CD4-positive, alpha-beta T cell treated with Interleukin-6 at 100 ng/mL for 8 hours (primary cell): ENCODE measurements at places on chromosomes 4 and X.

- no peak for DNase-seq
Observed at GRCh38 chr4:22522706-22523501, 7.0 kb upstream of the ADGRA3 start.

DNA sequence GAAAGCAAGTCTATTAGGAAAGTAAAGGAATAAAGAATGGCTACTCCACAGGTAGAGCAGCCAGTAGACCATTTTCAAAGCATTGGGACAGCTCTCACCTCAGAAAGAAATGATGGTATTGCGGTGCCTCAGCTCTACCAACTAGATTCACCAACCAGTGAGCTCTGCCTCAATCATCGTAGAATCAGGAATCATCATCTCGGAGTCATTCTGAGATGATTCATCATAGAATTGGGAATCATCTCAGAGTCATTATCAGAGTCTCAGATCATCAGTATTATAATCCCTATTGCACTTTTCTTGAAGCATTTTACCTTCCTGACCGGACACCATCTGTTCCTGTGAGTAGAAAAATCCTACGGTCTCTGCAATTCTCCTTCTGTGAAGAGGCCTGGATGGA is 17.5 kb upstream of the SAT1 start:
- DNase-seq = no peak

GRCh38 chr4:144894573-144894972 is 203.4 kb downstream of the ANAPC10 start:
- no peak for DNase-seq

DNA sequence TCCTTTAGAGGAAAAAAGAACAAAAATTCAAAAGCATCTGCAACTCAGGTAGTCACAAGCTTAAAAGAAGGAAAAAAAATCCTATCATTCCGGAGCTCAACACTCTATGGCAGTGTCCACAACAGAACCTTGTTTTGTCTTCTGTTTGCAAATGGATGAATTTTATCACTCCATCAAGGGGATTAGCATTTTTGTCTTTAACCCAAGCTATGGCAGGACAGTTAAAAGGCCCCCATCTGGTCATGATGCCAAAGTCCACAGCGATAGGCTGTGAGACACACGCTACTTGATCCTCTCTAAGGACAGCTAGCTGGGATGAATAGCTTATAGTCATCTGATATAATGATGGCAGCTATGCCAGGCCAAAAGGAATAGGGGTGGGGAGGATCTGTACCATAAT is 16.6 kb downstream of the AMER1 start:
- DNase-seq = no peak

DNA sequence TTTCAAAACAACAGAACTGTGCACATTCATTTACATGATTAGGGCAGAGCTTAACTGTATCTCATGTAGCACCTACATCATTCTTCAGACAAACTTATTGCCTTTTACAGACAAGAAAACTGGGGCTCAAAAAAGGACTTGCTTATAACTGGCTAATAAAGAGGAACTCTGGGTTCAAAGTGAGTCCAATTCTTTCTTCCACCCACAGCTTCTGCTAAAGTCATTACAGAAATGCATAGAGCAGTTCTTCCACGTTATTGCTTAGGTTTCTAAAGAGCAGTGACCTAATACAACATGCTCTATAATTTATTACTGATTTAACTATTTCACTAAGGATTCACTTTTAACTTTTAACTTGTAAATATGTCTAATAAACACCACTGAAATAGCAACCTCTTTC is 60.6 kb downstream of the ELOVL6 start:
- DNase-seq = no peak

- no peak for DNase-seq
Observed at GRCh38 chr4:186712690-186713089, 11.0 kb downstream of the FAT1 start.

DNA sequence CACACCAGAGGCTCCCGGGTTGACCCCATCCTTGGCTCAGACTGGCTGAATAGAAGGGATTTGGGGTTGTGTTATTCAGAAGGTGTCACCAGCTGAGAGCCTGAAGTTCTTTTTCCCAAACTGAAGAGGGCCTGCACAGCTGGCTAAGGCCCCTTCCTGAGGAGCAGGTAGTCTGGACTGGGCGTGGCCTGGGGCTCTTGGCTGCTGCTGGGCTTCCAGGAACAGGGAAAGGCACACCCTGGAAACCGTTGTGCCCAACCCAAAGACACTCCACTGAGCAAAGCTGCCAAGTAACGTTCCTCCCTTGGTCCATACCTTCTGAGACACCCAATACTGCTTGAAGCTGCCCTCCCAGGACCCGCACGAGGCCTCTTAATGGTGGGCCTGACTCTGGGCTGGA is 8.3 kb upstream of the CXCR3 start:
- no peak for DNase-seq

DNA sequence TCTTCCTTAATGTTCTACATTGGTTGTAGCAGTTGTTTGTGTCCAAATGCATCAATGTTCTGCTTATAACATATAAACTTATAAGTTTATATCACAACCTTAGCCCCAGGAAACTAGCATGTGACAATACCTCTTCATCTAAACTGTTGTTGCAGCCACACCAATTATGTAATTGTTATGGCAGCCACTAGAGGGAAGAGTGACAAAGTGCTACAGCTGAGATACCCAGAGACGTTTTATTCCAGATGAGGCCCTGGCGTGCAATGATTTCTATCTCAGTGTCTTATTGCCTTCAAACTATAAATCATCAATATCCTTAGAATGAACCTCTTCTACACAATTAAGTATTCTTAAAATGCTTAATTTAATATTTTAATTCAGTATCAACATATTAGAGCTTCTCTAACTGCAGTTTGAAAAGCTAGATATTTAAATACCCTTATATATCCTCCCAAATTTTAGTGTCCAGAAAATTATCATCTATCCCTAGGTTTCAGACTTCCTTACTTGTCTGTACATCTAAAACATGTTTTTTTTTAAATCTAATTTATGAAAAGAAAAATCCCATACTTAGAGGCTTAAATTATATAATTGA is 171.6 kb downstream of the PCDH10 start:
- DNase-seq = no peak

- DNase-seq = no peak
Observed at GRCh38 chr4:41693629-41694028, 54.9 kb downstream of the PHOX2B start.

GRCh38 chr4:77188498-77189220 is 31.7 kb downstream of the CCNG2 start:
- no peak for DNase-seq

DNA sequence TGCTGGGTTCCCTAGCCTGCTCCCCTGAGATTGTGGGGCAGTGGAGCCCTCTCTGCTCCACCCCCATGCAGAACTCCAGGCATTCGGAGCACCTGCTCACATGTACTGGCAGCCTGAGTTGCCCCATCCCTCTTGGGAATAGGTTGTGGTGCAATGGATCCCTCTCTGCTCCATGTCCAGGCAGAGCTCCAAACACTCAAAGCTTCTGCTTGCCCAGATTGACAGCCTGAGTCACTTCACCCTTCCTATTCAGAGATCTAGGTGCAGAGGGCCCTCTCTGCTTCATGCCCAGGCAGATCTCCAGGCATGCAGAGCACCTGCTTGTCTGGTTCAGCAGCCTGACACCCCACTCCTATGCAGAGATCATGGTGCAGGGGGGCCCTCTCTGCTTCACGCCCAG is 18.6 kb upstream of the TEX13B start:
- no peak for DNase-seq

GRCh38 chr4:112842513-112842912 is 205.6 kb downstream of the LARP7 start:
- no peak for DNase-seq

DNA sequence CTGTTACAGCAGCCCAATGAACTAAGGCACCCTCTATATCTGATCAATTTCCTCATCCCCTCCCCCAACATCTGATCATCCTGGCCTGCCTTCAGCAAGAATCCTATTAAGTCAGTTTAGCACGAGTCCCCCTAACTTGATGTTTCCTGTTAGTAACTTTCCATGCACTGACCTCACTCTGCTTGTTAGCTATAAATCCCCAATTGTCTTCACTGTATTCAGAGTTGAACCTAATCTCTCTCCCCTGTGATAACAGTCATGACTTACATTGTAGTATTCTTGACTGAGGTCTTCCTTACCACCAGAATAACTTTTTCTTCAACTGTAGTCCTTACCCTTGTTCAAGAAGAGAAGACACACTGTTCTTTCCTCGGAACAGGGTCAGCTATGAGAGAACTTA is 8.5 kb downstream of the ANXA5 start:
- no peak for DNase-seq

GRCh38 chrX:41796046-41796445 is 72.1 kb downstream of the GPR82 start:
- no peak for DNase-seq

- no peak for DNase-seq
Observed at GRCh38 chrX:38820751-38821150, 19.5 kb downstream of the MID1IP1 start.

GRCh38 chr4:113674251-113674650 is 87.3 kb downstream of the CAMK2D start:
- DNase-seq = no peak

DNA sequence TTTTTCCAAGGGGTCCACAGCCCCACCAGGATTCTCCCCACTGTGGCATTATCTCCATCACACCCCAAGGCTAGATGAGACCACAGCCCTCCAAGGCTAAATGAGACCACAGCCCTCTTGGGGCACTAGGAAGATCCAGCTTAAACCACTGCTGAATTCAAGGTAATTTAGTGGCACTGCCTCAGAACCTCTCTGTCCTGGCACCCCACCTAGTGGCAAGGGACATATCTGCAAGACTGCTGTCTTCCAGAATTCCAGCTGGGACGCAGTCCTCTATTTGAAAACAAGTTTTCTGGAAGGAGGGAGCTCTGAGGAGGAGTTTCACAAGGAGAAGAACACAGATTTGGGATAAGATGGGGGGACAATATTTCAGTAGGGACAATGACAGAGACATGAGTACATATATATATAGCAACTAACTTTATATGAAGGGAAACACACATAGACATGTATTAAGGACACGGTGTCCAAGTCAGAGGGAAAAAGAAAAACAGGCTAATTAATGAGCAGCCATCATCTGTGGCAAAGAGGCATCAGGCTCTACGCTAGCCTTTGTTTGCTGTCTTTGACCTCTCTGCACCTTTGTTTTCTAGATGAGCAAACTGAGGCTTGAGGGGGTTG is 9.3 kb downstream of the CETN2 start:
- no peak for DNase-seq

GRCh38 chr4:168574581-168575295 is 77.9 kb downstream of the PALLD start:
- no peak for DNase-seq

DNA sequence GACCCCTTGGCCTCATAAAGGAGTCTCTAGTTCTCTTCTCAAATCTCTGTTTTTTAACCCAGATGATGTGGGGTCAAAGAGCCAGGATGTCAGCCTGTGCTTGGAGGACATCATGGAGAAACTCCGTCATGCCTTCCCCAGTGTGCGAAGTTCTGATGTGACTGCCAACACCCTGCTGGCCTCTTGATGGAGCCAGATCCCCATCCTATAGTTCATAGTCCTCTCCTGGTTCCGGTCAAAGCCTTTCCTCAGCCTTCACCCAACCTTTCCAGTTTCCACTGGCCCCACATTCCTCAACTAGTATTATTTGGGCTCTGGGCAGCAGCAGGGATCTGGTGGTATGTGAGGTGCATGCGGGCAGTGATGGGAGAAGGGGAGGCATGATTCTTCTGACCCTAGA is 30.7 kb downstream of the TAF7L start:
- no peak for DNase-seq

- no peak for DNase-seq
Observed at GRCh38 chrX:110491846-110492620, 133.4 kb downstream of the RTL9 start.

- no peak for DNase-seq
Observed at GRCh38 chr4:53777244-53777984, 186.1 kb upstream of the LNX1 start.
